ENCODE measurements at places on chromosomes 6 and 20.
A peak's percentile ranks its signal among the peaks of the same experiment; 100 is the strongest.

DNA sequence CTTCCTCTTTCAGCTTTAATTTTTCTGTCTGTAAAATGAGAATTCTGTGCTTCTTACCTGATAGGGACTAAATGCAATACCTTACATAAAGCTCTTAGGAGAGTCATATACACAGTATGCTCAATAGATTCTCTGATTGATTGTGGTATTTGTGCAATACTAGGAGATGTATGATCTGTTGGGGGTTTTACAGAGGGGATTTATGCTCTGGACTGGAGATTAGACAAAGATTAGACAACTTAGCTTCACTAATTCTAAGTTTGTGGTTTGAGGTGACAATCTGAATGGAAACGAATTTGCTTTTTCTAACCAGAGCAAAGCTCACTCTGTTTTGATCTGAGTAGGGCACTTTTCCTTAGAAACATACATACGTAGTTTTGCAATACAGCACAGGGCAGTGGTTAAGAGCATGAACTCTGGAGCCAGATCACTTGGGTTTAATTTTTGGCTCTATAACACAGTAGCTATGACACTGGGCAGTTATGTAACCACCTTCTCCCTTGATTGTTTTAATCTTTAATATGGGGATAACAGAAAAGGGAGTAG is 126.2 kb downstream of the RNF144B start:
- no peak for DNase-seq

DNA sequence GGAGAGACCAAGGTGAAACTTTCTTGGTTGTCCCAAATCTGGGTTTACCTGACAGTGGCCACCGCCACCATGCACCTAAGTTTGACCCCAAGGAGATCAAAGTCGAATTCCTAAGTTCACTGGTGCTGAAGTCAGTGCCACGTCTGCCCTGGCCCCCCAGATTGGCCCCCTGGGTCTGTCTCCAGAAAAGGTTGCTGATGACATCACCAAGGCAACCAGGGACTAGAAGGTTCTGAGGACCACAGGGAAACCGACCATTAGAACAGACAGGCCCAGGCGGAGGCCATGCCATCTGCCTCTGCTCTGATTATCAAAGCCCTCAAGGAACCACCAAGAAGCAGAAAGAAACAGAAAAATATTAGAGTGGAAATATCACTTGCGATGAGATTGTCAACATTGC is 91.2 kb downstream of the DLL1 start:
- DNase-seq = no peak

- peak; percentile 59 for DNase-seq
These were observed 2.5 kb upstream of the TMEM244 start for GRCh38 chr6:129863664-129864063.

DNA sequence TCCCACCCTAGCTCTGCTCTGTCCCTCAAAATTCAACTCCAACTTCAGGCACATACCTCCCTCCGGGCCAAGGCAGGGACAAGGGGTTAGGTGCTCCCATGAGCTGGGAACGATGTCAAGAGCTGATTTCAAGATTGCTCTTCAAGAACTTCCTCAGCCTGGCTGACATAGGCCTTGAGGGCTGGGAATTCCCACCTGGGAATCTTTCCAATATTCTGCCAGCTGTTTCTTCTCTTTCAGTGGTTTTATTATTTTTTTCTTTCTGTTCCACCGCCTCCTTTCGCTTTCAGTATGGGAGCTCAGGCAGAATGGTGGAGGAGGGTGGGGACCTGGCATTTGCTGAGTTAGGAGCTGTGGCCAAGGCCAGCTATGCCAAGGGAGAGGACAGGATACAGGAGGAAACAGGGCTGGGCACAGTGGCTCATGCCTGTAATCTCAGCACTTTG is 33.7 kb downstream of the SRSF3 start:
- peak; percentile 74 for DNase-seq

DNA sequence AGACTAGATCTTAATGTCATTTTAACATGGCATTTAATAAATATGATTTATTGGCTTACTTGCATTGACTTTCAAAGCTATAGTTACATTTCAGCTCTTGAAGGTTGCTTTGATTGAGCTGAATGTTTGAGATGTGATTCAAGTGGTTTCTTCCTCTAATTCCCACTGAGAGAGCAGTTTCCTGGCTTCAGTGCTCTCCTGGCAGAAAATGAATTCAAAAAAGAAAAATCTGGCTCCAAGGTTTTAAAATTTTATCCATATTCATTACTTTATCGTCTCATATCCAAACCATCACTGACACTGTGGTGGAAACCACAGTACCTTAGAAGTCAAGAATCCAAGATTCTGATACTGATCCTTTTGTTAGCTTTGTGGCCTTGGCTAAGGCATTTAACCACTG is 263.1 kb upstream of the HSF2 start:
- DNase-seq = no peak

DNA sequence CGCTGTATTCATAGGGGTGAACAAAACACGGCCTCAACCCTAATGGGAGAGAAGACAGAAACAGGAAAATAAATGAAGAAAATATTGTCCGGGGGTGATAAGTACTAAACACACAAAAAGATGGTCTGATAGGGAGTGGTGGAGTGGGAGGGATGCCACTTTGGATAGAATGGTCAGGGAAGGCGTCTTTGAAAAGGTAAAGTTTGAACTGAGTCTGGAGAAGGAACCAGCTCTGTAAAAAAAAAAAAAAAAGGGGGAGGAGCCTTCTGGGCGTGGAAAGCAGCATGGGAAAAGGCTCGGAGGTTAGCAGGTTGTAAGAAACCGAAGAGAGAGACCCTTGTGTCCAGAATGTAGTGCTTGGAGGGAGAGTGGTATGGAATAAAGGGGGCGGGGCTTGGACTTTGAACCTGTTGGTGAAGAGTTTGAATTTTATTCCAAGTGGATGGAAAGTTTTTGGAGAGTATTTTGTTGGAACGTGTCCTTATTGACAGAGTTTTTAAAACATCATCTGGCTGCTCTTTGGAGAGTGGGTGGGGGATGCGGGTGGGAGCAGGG is 1.8 kb downstream of the CHMP4B start:
- peak; percentile 21 for DNase-seq

DNA sequence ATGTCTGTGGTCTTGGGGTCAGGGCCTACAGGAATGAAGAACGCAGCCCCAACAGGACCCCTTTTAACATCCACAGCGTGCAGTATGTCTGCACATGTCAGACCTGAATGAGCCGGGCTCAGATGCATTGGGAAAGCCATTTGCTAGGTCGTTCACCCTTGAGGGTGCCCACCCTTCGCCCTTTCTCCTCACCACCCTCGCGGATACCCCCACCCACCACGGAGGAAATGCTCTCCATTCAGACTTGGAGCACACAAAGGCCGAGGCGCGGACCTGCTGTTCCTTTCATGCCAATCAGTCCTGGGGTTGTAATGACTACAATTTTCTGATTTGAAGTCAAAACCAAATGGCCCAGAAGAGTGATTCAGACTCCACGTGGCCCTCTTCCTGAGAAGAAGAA is 62.7 kb downstream of the EDN3 start:
- DNase-seq = no peak

GRCh38 chr20:62030834-62031434 is 34.7 kb downstream of the TAF4 start:
- DNase-seq = no peak

DNA sequence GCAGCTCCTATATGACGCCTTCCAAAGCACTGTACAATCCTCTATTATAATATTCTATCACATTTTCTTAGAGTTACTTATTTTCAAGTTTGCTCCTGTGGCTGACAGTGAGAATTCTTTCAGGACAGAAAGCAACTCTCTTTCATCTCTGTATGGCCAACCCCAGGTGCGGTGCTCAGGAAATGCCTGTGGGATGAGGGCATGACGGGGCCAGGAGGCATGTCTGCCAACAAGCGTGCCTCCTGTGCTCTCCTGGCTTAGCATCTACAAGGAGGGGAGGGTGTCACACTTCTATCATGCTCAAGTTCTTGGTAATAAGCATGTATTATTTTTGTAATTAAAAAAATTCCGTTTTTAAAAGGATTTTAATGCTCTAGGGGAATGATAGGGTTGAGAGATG is 11.4 kb downstream of the MRPL14 start:
- DNase-seq = peak; percentile 67

GRCh38 chr6:123841067-123841896 is 37.6 kb downstream of the NKAIN2 start:
- DNase-seq = no peak

GRCh38 chr6:110816677-110817076 is 1.4 kb upstream of the CDK19 start:
- no peak for DNase-seq

- DNase-seq = no peak
These were observed 430.2 kb downstream of the UTRN start for GRCh38 chr6:144715344-144715743.

DNA sequence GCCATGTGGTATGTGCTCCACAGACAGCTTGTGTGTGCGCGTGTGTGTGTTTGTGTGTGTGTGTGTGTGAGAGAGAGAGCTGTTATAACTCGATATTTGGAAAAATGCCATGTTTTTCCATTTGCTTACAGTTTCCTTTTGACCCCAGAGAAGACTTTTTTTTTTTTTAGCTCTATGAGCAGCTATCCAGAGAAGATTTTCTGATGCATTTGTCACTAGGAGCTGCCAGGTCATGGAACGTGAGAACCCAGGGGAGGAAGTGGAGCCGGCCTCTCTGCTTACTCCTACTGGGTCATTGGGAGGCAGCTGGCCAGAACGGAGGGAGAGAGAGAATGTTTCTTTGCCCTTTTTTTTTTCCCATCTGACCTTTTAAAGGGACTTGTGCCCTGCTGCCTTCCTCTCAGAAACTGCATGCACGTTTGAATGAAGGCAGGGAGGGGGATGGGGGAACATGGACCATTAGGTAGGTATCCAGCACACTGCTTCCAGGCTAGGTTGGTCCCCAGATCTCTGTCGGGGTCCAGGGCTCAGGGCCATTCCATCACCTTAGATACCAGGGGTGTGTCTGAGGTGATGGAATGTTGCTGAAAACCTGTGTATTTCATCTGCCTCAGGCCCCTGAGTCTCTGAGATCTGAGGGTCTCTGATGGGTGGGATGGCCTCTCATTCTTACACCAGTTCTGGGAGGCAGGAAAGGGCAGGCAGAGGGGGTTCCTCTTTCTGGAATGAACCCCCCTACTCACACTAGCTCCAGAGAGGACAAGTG is 11.2 kb upstream of the MRPS18A start:
- peak; percentile 36 for DNase-seq

DNA sequence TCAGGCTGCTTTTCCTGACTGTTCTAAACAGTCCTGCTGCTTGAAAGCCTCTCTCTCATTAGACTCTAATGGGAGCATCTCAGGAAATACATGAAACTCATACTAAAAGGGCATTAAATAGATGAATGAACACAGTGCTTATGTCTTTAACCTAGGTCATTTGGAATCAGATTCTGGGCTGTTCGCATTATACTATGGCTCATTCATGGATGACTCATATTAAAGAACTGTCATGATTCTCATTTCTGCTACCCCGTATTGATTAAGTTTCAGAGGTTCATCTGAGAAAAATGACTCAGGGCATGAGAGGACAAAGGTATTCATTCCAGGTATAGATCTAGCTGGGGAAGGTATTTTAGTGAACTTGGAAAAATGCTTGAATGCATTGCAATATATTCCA is 335.5 kb downstream of the GJA1 start:
- DNase-seq = no peak

- no peak for DNase-seq
These were observed 43.4 kb downstream of the TRAM2 start for GRCh38 chr6:52533491-52533890.

GRCh38 chr6:154937306-154938220 is 57.6 kb upstream of the TIAM2 start:
- DNase-seq = peak; percentile 55

- DNase-seq = no peak
These were observed 196.5 kb upstream of the ZNF217 start for GRCh38 chr20:53789989-53790675.

- no peak for DNase-seq
These were observed 16.9 kb upstream of the MDFI start for GRCh38 chr6:41621367-41621766.

DNA sequence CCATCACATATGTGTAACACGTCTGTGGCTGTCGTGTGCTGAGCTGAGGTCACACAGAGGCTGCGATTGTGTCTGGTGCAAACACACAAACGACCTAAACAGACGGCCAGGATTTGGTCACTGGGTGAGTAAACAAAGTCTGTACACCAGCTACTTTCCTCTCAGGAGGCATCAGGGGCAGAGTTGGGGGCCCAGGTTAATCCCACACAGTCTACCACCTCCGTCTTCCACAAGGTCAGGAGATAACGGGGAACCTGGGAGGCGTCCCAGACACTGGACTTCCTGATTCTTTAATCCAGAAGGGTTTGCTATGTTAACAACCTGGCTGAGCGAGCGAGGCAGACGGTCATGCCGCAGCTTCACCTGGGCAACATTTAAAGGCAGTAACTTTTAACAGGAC is 1.5 kb downstream of the DACT2 start:
- no peak for DNase-seq

- DNase-seq = no peak
These were observed 80.6 kb downstream of the NCOA7 start for GRCh38 chr6:125871365-125871764.

DNA sequence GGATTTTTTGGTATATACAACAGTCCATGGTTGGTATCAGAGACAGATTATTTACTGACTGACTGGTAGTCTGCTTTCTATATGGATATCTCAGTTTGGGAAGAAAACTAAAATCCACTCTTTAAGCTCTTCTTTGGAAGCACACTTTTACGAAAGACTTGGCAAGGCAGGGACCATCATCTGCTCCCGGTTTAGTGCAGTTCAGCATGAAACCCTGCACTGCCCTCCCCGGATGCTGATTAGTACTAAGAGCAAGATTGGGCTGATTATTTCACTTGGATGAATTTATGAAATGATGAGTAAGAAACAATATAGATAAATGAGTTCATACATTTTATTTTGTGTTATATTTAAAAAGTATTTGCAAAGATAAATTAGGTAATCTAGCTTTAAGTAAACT is 56.3 kb downstream of the RGS17 start:
- no peak for DNase-seq

DNA sequence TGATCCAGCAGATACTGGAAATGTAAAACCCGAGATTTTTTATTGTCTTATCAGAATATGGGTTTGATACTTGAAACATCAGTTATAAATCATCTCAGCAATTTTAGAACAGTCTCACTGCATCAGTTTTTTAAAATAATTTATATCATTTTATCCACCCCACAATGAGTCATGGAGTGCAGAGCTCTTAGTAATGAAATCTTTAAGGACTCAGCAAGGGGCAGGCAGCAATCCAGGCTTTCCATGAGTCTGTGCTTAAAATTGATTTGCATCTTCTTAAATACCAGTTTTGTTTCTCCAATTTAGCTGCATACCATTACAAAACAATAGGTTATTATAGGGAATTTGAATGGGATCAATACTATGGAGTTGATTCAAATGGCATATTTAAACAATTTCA is 832.3 kb downstream of the C6orf118 start:
- peak; percentile 37 for DNase-seq

GRCh38 chr20:50759678-50760077 is 28.3 kb downstream of the PARD6B start:
- no peak for DNase-seq

DNA sequence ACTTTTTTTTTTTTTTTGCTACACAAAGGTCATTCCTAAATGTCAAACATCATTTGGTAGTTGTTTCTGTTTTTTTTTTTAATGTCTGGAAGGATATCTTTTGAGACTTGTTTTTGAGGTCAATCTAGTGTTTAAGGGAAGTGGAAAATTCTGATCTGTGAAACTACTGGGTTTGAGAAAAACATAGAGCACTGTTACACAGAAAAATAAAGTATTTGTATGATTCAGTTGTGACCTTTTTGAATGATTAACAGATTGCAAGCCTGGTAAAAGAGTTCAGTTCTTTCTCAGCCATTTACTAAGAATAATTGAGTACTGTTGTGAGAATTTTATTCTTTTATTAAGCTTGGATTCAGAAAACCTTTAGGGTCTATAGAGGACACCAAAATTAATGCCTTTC is 276.7 kb downstream of the ADGRB3 start:
- no peak for DNase-seq

- DNase-seq = no peak
These were observed 83.4 kb downstream of the ZNF217 start for GRCh38 chr20:53510262-53510661.
